Activated CD4-positive, alpha-beta T cell treated with anti-CD3 and anti-CD28 coated beads, Interleukin-2, amount 50 U/mL, for 1 hour (primary cell): ENCODE measurements at places on chromosomes 5 and 9.

- no peak for DNase-seq
These were observed 3.4 kb downstream of the DPP7 start for GRCh38 chr9:137110911-137111787.

GRCh38 chr5:9538504-9538903 lies 7.4 kb downstream of the SEMA5A start:
- DNase-seq: no peak

DNA sequence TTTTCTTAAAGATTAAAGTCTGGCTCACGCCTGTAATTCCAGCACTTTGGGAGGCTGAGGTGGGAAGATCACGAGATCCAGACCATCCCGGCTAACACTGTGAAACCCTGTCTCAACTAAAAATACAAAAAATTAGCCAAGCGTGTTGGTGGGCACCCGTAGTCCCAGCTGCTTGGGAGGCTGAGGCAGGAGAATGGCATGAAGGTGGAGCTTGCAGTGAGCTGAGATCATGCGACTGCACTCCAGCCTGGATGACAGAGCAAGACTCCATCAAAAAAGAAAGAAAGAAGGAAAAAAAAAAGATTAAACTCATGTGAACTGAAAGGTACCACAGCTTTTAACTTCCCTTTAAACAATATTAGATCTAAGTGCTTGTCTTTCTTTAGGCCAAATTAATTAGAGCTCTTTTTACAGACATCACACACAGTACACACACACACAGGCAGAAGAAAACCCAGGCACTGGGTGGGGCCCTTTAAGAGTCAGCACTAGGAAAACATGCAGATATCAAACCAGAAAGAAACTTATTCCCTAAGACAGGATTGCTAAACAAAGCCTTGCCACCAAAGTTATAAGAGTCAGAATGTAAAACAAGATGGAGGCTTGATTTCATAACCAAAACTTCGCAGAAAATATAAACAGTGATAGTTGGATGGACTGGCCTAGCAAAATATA lies 29.3 kb upstream of the UHRF2 start:
- no peak for DNase-seq

GRCh38 chr5:126878085-126878484 lies 101.1 kb downstream of the LMNB1 start:
- DNase-seq: no peak

DNA sequence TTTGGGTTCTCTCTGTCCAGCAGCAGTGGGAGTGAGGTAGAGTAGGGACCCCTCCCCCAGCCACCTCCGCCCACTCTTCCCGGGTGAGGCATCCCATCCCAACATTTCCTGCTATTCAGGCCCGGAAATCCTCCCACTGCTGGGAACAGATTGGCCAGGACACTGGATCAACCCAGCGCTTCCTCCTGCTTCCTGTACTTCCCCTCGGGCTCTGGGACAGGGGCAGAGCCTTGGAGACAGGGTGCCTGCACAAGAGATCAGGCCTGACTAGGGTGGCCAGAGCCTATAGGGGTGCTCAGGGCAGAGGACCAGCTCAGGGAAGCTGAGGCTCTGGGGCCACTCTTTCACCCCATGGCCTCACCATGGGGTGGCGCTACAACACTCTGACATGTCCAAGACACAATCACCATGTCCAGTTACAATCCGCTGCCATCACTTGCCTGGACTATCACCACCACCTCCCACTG lies 14.5 kb downstream of the SH2D3C start:
- peak; percentile 21 for DNase-seq
